ENCODE measurements at places on chromosomes 13 and 19.

GRCh38 chr13:93116809-93117208, 109.8 kb upstream of the GPC6 start:
- DNase-seq: no peak

- no peak for DNase-seq
These were observed 24.4 kb upstream of the GPR12 start for GRCh38 chr13:26784704-26785639.

DNA sequence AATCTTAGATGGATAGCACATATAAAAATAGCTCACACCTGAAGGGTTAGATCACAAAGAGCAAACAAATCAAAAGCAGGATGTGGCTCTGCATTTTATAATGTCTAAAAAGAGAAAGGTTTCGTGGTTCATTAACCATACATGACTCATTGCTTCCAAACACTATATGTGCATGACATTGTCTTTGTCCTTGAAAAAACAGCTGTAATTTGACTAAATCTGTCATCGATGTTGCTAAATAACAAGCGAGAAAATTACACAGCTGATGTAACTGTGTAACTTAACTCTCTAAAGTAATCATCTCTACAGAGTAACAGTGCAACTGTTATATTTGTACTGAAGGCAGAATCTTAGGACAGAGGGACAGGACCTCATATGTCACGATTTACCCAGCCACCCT, 383.1 kb upstream of the GPC6 start:
- no peak for DNase-seq

DNA sequence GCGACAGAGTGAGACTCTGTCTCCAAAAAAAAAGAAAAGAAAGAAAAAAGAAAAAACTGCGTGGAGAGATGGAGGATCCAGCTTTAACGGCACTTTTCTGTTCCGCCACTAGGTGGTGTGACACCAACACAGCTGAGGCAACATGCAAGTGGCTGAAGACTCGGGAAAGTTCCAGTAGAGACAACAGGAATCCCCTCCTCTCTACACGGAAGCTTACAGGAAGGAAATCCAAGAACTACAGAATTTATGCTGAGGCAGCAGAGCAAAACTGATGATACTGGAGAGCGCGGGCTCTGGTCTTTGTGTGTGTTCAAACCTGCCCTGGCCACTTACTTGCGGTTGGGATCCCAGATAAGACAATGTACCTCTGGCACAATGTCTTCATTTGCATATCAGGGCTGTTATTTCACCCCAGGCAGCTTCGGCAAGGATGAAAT, 9.9 kb downstream of the RANBP3 start:
- DNase-seq: no peak

- DNase-seq: no peak
These were observed 6.4 kb downstream of the GARRE1 start for GRCh38 chr19:34260771-34261173.

GRCh38 chr13:91135968-91136367, 211.5 kb upstream of the MIR17HG start:
- no peak for DNase-seq

GRCh38 chr13:112772539-112772909, 82.7 kb downstream of the ATP11A start:
- DNase-seq: no peak

DNA sequence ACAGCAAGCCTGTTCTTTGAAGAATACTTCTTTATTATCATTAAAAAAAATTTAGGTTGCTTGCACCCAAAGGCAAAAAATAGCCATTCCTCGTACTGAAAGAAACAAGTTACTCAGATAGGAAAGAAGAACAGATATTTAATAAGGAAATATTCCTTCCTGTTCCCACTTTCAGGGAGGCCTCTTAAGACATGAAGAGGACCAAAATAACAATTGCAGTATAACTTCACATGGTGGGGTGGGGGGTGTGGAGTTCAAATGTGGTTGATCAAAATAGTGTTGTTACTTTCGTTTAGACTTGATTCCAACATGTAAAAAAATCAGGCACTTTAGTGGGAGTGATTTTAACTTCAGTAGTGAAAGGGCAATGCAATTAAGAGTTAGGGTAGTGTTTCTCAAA, 3.6 kb downstream of the RGCC start:
- DNase-seq: no peak

DNA sequence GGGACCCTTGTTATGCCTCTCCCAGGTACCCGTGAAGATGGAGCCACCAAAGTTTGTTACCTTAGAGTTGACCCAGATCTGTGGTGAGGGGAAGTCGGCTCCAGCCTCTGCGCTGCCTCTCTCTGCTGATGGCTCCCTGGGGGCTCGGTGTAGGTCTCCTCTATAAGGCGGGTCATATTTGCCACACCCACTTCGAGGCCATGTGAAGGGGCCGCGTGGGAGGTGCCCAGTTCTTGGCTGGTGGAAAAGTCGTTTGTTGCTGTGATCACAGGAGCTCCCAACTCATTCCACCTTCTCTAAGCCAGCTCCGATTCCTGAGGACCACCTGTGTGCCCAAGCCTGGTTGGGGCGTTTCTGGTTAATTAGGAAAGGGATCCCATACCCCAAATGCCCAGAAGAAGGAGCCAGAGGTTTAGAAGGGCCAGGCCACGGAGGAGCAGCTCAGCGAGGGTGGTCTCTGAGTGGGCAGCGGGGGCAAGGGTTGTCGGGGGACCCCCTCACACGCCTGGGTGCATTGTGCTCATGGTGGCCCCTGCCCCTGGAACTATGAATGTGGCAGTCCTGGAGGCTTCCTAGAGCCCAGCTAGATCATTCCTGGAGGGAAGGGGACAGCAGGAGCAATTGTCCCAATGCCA, 296.5 kb downstream of the ZNF536 start:
- no peak for DNase-seq

DNA sequence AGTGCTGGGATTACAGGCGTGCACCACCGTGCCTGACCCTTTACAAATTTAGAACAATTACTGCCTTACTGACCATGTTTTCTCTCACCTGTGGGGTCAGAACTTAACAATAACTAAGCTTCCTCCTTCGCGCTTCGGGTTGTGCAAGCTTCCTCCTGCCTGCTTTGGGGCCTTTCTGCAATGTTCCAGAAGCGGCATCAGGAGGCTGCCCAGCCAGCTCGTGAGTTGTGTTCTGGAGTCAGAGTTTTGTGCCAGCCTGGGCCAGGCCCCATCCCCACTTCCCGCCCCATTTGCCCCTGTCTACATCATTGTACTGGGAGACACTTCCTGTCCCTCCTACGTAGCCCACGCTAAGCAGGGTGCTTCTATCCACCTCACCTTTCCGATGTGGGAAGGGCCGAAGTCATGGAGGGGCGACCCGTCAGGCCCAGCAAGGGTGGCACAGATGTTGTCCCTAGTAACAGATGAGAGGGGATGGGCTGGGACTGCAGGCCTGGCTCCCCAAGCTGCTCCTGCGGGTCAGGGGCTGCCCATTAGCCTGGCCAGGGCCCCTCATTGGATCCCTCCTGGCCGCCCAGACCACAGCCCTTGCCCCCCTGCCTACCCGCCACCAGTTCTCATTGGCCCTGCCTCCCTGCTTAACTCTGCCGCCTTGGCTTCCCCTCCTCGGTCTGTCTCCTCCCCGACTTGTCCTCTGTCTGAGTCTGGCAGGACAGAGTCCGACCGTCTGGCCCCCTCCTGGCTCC, 13.4 kb downstream of the UHRF1 start:
- DNase-seq: no peak

GRCh38 chr13:21738630-21739029, 67.8 kb downstream of the FGF9 start:
- no peak for DNase-seq

DNA sequence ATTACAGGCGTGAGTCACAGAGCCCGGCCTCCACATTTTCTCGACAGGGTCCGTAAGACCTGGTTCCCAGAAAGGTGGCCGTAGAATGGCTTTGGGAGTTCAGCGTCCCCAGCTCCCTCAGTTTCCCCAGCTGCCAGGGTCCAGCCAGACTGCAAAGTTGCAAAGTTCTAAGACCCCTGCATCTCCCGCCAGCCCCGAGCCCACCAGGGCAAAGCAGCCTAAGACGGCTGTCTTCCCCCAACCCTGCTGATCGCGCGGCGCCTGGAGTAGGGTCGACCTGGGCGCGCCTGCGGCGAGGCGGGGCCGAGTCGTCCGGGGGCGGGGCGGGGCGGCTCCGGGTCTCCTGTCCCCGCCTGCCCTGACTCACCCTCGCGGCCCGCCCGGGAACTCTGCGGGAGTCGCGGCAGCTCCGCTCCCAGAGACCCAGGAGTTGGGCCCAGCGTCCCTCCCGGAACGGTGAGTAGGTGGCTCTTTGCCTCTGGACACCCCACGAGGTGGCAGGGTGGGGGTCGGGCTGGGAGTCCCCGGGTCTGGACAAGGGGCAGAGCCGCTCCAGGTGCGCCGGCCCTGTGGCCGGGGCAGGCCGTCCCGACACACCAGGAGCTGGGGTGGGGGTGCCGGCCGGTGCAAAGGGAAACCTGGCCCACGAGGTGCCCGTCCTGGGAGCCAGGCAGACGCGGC, at the start of gene LRRC8E:
TSS of gene LRRC8E (plus strand) at position 366 of the 681 bp plus-strand sequence. CDS start 7,094 bp downstream, outside the sequence.
- no peak for DNase-seq

Measured in stimulated activated CD4-positive, alpha-beta T cell treated with anti-CD3 and anti-CD28 coated beads, Interleukin-1b, Interleukin-23, amount 100 ng/mL, for 1 hour (primary cell).